ENCODE measurements at places on chromosomes 2 and 18.

- no peak for DNase-seq
These were observed 151.5 kb downstream of the UPP2 start for GRCh38 chr2:158253170-158253569.

DNA sequence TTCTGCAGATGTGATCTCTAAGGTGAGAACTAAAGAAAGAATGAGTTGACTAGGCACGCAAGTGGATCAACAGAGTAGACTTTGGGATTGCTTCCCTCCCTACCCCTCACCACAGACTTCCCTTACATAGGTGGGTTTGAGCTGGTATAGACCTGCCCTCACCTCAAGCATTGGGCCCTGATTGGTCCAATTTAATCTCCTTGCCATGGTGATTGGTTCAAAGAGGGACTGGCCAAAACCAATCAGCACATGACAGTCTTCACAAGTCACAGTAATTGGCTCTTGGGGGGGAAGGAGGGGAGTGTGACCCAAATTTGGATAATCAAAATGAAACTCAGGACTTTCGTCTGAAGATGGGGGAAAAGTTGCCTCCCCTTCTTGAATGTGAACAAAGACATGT, 36.6 kb upstream of the LNPK start:
- no peak for DNase-seq

- DNase-seq = no peak
These were observed 16.8 kb downstream of the ARID5A start for GRCh38 chr2:96553176-96553956.

GRCh38 chr2:203718087-203718486, 11.6 kb downstream of the CD28 start:
- DNase-seq = no peak

DNA sequence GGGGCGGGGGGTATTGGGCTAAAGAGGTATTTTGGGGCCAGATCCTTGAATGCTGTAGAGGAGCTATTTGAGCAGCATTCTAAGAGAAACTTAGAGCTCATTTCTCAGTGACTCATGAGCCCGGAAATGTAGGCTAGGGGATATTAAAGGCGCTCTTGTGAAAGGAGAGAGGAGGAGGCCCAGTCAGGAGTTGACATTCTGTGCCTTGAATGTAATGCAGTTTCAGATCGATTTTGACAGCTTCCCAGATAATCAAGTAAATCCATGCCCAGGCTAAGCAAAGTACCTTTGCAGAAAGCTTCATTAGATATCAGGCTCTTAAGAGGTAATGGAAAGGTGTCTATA, 1.5 kb downstream of the CAB39 start:
- no peak for DNase-seq

- no peak for DNase-seq
These were observed 6.3 kb downstream of the ADRA2B start for GRCh38 chr2:96109931-96110511.

DNA sequence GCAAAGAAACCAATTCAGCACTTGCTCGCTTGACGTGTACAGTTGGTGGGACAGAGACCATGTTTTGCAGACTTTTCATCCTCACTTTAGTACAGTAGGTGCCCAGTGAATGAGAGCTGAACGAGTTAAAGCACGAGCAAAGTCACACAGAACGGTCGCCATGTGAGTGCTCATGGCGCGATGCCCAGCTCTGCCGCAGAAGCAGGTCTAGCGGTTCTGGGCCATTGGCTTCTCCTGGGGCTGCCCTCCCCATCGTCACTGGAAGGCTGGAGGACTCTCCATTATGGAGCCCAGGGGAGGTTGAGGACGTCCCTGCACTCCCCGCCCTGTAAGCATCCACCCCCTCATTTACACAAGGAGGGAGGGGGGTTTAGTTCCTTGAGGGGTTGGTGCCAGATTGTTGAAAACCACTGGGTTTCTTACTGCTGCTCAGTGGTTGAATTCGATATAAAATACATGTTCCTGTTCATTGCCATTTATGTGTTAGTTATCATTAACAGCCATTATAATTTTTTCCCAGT, 24.9 kb downstream of the PTGR3 start:
- no peak for DNase-seq

DNA sequence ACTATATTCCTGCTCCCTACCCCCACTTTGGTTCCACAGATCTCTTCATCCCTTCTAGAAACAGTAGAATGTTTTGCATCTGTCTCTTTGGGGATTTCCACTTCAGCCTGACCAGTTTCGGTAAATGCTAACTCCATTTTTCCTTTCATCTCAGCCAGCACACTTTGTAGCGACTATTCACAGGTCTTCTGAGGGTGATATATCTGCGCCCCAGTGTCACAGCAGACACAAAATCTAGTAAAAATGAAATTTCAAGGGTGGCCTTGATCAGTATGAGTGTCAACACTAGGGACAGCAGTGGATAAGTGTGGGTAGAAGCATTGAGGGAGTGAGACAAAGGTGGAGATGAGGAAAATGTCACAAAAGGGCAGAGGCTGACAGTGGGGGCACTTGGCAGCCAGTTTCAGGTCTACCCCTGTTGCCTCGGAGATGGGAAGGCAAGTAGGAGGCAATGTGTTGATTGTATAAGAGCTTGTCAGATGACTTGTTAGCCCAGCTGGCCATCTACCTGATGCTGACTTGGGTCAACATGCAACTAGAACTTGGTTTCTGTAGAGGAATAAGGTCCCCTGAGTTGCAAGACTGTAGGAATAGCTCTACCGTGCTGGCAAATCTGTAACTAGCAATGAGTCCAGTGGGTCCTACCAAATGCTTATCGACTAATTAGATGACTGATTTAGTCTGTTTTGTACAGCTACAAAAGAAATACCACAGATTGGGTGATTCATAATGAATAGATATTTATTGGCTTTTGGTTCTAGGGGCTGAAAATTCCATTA, 60.7 kb downstream of the CXCR4 start:
- DNase-seq = peak; percentile 54

- DNase-seq = no peak
These were observed 143.9 kb upstream of the ASB18 start for GRCh38 chr2:236408090-236408489.

DNA sequence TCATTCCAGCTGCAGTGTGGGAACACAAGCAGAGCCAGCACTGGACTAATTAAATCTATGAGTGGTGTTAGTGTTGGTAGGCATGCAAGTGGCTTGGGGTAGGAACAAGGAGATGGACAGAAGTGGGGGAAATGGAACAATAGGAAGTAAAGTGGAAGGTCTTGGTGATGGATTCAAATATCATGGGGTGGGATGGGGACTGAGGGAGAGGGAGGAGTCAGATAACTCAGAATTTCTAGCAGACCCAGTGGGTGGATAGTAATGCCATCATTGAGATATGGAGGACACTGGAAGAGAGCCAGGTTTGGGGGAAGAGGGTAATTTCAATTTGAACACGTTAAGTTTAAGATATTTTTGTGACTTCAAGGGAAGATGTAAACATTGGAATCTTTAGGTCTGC, 2.9 kb upstream of the LNPK start:
- DNase-seq = no peak

GRCh38 chr2:7609556-7609955, 692.3 kb downstream of the RNF144A start:
- no peak for DNase-seq

DNA sequence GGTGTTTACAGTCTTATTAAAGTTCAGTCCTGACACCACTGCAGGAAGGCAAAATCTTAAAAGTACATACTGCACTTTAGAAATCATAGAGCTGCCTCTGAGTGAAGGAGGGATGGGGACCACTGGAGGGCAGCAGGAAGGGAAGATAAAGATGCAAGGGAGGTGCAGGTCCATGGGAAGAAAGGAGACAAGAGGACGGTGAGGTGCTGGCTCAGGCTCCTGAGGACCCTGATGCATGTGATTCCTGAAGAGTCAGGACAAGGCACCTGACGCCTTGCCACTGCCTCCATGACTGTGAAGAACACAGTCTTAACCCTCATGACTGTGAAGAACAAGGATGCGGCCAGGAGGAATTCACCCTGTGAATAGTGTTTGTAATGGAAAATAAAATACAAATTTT, 116.2 kb upstream of the NPAS2 start:
- no peak for DNase-seq

- no peak for DNase-seq
These were observed 83.8 kb upstream of the NOSTRIN start for GRCh38 chr2:168718622-168719021.
